ENCODE measurements at places on chromosomes 2 and 18.

- DNase-seq = no peak
These were observed 19.3 kb downstream of the OXER1 start for GRCh38 chr2:42744545-42745082.

- DNase-seq = no peak
These were observed 3.7 kb downstream of the MEX3C start for GRCh38 chr18:51193621-51194287.

- DNase-seq = no peak
These were observed 77.5 kb upstream of the TCF4 start for GRCh38 chr18:55665506-55665905.

DNA sequence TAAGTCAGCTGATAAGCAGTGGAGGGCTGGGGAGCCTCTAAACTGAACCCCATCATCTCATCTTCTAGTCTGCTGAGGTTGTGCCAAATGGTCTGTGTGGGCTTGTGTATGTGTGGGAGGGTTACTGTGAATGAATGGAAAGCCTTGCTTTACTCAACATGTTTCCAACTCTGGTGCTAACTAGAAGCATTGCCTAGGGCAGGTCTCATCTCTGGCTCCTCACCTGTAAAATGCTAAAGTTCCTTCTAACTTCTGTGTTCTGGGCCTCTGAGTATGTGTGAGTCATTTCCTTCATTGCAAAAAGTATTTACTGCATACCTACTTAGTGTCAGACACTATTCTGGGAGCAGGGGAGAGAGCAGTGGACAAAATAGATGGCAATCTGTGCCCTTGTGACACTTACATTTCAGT is 1.3 kb downstream of the LIPG start:
- DNase-seq = no peak

GRCh38 chr2:170922634-170923494 is 6.2 kb upstream of the GORASP2 start:
- DNase-seq = no peak

DNA sequence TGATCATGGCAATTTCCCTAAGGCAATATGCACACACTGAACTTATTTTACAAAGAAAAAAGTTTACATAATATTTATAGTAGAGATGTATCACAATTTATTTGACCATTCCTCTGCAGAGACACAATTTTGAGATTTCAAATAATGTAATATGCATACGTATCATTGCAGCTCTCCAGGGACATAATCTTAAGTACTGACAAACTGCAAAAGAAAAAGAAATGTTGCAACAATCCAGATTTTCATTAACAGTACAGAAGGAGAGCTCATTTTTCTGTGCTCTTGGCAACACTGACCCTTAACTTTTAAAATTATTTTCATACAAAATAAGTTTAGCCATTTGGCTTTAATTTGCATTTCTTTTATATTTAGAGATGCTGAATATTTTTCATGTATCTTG is 710.2 kb upstream of the SLC39A10 start:
- no peak for DNase-seq

DNA sequence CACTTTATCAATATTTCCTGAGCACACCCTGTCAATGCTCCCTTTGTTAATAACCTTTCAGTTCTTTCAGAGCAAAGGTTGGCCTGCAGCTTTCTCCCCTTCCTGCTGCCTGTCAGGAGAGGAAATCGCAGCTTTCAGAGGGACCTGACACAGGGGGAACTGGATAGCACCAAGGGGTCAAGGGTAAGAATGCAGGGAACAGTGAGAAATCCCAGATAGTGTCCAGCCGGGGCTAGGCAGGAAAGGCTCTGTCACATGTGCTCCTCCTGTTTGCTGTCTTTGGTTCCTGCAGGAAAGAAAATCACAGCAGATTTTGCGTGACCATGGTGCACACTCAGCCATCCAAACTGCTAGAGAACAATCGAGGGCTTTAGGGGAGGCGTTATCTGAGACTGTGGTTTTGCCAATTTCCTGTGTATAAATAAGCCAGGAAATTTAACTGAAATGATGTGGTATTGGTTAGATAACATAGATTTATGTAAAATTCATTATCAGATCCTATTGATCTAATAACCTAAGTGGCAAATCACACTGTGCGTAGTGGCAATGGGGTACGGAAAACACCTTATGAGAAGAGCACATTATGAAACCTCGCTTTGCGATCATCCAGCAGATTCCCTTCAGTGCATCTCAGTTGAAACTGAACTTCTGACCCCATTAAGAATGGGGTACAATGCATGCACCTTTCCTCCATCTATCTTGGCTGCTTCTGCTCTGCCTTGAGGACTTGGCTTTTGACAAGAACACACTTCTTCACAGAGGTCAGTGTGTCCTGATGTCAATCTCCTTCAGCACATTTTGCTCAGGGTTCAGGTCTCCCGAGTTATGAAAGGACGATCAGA is 178.0 kb downstream of the ICOS start:
- no peak for DNase-seq

- no peak for DNase-seq
These were observed 467.6 kb downstream of the PTPRM start for GRCh38 chr18:8034674-8035073.

- DNase-seq = no peak
These were observed 183.9 kb upstream of the ETAA1 start for GRCh38 chr2:67213270-67213670.

GRCh38 chr2:67346718-67347407 is 50.3 kb upstream of the ETAA1 start:
- no peak for DNase-seq

DNA sequence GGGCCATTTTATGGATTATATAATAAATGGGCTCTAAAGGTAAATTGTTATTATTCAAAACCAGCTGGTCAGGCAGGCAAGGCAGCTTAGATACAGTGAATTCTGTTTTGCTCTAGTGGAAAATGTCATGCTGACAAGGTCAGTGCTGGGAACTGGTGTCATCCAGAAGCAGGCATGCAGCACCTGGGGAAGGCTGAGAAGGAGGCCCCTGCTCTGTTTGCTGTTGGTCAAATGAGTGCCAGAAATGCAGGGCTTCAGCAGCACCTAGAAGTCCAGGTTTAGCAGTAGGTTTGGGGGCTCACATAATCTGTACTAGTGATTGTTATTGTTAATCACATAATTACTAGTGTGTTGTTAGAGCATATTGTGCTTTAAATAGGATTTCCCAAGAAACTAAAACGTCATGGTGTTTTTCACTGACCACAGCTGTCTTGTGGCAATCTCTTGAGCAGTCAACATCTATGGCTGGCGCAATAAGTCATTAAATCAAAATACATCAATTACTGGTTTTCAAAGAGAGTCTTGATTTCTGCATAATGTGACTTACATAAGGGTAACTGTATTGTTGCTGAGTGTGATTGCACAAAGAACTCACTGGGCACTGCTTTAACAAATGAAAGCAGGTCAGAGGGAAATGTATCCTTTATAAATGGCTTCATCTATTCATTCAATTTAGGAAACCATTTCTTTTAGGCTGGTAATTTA is 99.1 kb downstream of the MYO3B start:
- no peak for DNase-seq

- DNase-seq = no peak
These were observed 148.7 kb upstream of the DOCK10 start for GRCh38 chr2:225190987-225191386.

GRCh38 chr18:9519399-9519798 is 44.1 kb downstream of the RALBP1 start:
- DNase-seq = no peak

GRCh38 chr18:68861365-68861764 is 63.5 kb downstream of the CCDC102B start:
- no peak for DNase-seq

DNA sequence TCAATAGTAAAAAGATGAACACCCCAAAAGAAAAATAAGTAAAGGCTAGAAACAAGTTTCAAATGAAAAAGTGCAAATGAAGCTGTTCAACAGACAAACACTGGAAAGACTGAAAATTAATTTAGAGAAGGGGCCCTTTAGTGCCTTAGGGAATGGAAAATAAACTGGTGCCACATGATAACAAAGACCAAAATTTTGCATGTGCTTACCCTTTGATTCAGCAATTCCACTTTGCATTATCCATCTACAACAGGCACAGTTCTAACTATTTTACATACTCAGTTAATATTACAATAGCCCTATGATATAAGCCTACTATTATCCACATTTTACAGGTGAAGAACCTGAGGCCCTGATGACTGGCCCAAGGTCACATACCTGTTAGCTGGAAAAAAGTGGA is 183.9 kb downstream of the NBAS start:
- DNase-seq = no peak

- peak; percentile 69 for DNase-seq
These were observed 257.2 kb downstream of the SRBD1 start for GRCh38 chr2:45353879-45354278.

DNA sequence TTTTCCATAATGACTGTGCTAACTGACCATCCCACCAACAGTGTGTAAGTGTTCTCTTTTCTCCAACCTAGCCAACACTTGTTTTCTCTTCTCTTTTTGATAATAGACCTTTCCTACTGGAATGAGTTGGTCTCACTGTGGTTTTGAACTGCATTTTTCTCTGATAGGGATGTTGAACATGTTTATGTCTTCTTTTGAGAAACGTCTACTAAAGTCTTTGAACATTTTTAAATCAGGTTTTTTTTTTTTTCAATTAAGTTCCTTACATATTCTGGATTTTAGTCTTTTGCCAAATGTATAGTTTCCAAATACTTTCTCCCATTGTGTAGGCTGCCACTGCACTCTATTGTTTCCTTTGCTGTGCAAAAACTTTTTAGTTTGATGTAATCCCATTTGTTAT is 405.5 kb upstream of the FIGN start:
- DNase-seq = no peak
